NCI-H1105 treated with DMSO at 0.1 percent for 48 hours (cell line): ENCODE measurements at places on chromosomes 1 and 21.

DNA sequence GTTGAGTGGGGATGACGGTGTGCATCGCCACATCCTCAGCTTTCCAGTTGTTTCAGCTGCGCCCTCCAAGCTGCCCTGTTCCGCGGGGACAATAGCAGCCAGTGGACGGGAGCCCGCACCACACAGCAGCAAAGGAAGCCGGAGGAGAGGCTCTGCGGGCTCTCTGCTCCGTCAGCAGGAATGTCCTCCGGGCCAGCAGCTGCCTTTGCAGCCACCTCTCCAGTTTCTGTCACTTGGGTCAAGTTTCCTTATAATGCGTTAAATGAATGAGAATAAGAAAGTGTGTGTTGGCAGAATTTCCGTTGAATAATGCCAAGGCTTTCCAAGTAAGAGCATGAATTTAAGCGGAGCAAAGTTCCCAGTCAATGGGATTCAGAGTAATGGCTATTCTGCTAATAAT, 263.3 kb downstream of the KIF26B start:
- no peak for DNase-seq

GRCh38 chr21:45975020-45975666, 6.4 kb upstream of the COL6A1 start:
- DNase-seq = no peak

DNA sequence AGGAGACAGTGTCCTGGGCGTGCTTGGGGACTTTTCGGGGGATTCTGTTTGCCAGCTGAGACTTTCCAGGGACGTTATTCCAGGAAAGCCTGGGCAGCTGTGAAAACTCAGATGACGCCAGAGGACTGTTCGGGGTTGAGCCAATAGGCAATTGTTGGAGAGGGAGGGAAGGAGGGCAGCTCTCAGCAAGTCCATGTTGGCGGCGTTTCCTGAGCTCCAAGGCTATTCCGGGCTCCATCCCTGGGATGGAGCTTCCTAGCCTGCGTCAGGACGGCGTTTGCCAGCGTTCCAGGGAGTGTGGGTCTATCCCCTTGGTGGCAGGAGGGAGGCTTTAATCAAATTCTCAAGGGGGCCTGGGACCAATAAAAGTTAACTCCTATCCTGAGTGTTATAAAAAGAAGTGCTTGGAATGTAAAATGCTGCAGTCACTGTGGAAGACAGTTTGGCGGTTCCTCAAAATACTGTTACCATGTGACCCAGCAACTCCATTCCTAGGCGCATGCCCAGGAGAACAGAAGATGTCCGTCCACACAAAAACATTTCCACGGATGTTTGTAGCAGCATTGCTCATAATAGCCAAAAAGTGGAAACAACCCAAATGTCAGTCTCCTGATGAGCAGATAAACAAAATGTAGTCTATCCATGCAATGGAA, 15.2 kb downstream of the SLC27A3 start:
- DNase-seq = no peak

- no peak for DNase-seq
Observed at GRCh38 chr21:17660862-17661261, 48.2 kb upstream of the BTG3 start.

GRCh38 chr1:27598295-27598687, 5.7 kb downstream of the AHDC1 start:
- no peak for DNase-seq

DNA sequence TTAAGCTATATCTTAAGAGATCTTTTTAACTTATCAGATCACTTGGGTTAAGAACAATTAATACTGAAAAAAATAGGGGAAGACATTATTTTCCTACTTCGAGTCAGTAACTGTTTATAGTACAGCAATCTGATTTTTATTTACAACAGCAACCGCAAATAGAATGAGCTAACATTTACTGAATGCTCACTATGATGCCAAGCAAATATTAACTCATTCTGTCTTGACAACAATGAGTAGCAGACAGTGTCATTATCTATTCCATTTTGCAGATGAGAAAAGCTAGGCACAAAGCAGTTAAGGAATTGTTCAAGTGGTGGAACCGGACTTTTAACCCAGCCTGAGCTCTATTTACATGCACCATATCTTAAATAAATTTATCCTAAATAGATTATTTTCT, 273.7 kb downstream of the NTNG1 start:
- no peak for DNase-seq

- no peak for DNase-seq
Observed at GRCh38 chr21:39006571-39007311, 176.5 kb downstream of the PSMG1 start.
